ENCODE measurements at places on chromosomes 1 and 21.
A peak's percentile ranks its signal among the peaks of the same experiment; 100 is the strongest.

- DNase-seq, result no peak
These were observed 54.6 kb upstream of the SIPA1L2 start for GRCh38 chr1:232684371-232685105.

GRCh38 chr21:38861989-38862683 is 56.4 kb downstream of the ETS2 start:
- DNase-seq, result no peak

- peak; percentile 49 for DNase-seq
These were observed at the start of gene TUT4 for GRCh38 chr1:52552505-52553361. Gene TUT4, minus strand, starts transcription at chr1:52553092. Its CDS starts 26,812 bp downstream, at chr1:52526280.

DNA sequence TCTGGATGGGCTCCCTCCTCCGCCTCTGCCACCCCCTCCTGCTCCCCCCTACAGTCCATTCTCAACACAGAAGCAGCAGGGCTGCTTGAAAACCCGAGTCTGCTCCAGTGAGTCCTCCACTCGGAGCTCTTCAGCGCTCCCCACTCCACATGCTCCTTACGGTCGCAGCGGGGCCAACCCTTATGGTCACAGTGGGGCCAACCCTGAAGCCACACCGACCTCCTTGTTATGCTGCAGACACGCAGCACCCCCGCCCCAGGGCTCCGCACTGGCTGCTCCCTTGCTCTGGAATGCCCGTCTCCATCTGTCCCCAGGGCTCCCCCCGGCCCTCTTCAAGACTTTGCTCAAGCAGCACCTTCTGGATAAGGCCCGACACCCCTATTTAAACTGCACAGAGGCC is 22.6 kb downstream of the GPR157 start:
- DNase-seq, result no peak

DNA sequence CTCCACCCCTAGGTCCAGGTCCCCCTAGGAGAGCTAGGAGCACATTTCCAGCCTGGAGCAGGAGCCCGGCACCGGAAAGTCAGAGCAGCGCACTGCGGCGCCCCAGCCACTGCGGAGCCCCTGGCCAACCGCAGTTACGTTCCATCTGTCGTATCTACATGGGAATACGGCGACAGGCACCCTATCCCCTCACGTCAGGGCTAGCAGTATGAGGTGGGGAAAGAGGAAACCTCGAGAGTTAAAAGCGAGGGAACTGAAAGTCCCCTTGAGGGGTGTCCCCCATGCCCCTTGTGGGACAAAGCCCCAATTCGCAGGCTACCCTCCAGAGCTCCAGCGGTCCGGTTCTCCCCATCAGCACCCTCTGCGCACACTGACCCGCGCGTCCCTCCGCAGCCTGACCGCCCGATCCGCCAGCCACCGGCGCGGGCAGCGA is 995 bp downstream of the COLGALT2 start:
- DNase-seq, result no peak

GRCh38 chr1:172976222-172977041 is 74.3 kb downstream of the TNFSF18 start:
- no peak for DNase-seq

DNA sequence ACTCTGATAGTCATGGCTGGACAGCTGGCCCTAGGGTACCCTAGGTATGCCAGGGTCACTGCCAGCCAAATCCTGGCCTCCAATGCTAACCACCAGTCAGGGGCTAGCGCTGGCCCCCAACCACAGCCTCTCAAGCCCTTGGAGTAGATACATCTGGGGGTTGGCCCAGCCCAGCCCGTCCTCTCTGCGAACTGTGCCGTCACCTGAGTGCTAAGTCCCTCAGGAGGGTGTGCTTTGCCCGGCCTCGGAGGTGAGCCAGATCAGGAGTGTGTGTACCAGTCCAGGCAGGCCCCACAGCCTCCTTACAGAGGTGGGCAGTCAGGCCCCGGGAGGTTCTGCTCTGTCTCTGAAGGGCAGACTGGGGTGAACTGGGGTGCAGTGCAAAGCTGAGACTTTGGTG is 34.0 kb upstream of the DISP3 start:
- DNase-seq, result no peak

- DNase-seq, result no peak
These were observed 867.4 kb upstream of the ADGRL2 start for GRCh38 chr1:80933346-80933745.

- no peak for DNase-seq
These were observed 13.6 kb downstream of the DNAJC11 start for GRCh38 chr1:6688001-6688400.

Measured in amniotic stem cell (primary cell).